ENCODE measurements at places on chromosomes 3 and 15.

DNA sequence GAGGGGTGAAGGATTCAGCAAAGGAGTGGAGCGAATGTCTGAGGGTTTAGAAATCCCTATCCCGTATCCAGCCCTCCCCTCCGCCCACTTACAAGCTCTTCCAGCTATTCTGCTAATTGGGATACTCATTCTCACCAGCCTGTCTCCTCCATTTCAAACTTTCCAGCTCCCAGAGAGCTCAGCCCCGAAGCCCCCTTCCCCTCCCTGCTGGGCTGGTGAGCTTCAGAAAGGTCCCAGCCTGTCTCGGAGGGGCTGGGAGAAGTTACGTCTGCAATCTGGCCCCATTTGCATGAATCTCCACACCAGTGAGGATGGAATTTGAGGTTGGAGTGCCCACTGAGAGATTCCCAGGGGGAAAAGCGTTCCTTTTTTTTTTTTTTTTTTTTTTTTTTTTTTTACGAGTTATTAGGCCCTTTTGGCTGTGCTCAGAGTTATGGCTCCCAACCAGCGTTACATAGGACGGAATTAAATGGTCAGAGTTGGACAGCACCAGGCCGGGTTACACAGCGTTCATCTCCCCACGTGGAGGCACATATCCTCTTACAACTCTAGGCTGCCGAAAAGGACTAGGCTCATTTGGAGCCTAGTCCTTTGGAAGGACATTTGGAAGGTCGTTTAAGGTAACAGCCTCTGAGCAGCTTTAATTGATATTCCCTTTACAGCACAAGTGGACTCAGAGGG lies 34.6 kb downstream of the FGD5 start:
- no peak for DNase-seq

DNA sequence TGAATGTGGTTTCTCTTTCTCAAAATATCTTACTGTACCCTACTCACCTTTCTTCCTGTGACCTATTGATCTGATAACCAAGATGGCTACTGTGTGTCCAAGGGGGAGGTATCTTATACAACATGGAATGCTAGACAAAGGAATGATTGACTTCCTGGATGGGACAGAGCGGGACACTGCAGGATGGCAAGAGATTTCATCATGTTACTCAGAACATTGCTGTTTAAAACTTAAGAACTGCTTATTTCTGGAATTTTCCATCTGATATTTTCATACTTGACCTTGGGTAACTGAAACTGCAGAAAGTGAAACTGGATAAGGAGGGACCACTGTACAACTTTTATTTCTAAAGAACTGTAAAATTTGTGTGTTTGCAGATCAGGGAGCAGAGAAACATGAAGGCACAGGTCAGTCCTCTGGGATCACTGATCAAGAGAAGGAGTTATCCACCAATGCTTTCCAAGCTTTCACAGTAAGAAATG lies 18.5 kb downstream of the CNOT10 start:
- no peak for DNase-seq

- DNase-seq = no peak
Measured at GRCh38 chr3:169131690-169132464, 531.6 kb downstream of the MECOM start.

DNA sequence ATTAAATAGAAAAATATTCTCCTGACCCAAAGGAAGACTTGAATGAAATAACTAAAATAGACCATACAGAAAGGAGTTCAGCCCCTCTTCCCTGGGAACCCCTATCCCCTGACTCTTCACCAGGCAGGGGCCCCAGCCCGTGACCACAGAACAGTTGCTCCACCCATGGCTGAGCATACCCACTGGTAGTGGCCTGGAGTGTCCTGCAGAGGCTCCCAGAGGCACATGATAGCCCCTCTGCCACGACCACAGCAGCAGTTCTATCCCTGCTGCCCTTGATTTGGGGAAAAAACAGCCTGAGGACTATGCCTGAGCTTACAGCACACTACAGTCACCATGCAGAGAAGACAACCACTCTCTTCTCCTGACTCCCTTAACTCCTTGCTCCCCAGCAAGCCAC lies 31.8 kb downstream of the TTC14 start:
- no peak for DNase-seq

DNA sequence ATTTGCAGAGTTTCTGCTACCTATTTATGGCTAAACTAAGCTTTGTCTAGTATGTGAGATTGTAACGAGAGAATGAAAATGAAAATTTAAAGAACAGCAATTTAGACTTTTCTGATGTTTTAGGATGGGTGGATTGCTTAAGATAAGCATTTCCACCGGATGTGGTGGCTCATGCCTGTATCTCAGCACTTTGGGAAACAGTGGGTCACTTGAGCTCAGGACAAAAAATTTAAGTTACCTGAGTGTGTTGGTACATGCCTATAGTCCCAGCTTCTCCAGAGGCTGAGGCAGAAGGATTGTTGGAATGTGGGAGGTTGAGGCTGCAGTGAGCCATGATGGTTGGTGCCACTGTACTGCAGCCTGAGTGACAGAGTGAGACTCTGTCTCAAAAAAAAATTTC lies 3.3 kb downstream of the PPP4R2 start:
- DNase-seq = no peak

DNA sequence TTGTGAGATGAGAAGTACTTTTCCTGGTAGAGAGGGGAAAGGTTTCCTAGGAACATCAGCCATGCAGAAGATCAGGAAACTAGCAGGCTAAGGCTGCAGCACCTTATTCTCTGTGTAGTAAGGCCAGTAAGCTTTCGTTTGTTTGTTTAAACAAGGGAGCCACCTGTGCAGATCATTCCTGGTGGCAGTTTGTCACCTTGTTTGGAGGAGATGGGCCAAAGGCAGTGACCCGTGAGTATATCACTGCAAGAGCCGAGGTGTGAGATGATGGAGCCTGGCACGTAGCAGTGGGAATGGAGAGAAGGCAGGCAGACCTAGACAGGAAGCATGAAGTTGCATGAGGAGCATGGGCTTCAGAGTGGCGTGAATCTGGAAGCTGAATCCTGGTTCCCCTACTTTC lies 19.6 kb downstream of the ATG7 start:
- DNase-seq = no peak

GRCh38 chr15:100651253-100651652 lies 48.9 kb downstream of the ASB7 start:
- DNase-seq = no peak

DNA sequence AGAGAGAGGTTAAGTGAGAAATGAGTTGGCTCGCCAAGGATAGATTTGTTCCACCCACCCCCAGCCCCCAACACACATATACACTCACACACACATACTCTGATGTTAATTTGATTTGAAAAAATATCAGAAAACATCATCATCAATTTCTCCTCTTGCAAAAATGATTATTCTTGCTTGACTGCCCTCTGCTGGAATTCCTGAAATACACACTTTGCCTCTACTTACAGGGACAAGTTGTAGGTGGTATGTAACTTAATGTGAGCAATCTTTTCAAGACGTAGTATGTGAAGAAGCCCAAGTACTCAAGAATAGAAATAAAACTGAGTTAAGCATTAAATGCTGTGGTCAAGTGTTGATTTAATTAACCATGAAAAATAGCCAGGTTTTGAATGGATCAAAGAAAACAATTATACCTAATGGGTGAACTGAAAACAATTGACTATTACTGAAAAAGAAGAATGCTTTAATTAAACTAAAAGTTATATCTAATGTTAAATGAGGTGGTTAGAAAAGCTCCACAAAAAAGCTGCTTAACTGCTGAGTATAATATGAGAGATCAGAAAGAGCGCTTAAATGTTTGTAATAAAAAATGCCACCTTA lies 46.6 kb upstream of the MDFIC2 start:
- peak; percentile 57 for DNase-seq

- no peak for DNase-seq
Measured at GRCh38 chr15:83510001-83510400, 62.9 kb downstream of the SH3GL3 start.

DNA sequence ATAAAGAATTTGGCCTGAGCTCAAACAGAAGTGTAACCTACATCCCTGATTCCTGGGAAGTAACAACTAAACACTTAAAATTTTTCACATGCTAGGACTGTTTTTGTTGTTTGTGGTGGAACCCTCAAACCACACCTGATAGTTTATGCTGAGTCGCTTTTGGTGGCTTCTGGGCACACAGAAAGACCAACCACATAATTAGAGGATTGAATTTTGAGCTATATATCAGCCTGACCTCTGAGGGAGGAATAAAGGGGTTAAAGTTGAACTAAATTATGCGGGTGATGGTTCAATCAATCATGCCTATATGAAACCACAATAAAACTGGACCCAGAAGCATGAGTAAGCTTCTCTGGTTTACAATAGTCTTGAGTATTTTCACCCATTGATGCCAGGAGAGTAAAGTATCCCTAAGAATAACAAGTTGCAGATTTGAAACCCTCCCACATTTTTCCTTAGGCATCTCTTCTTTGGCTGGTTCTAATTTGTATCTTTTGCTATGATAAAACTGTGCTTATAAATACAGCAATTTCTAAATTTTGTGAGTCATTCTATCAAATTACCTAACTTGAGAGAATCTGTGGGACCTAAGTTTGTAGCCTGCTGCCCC lies 1304.5 kb upstream of the GBE1 start:
- DNase-seq = no peak

- no peak for DNase-seq
Measured at GRCh38 chr3:106692624-106693023, 684.6 kb upstream of the CCDC54 start.

DNA sequence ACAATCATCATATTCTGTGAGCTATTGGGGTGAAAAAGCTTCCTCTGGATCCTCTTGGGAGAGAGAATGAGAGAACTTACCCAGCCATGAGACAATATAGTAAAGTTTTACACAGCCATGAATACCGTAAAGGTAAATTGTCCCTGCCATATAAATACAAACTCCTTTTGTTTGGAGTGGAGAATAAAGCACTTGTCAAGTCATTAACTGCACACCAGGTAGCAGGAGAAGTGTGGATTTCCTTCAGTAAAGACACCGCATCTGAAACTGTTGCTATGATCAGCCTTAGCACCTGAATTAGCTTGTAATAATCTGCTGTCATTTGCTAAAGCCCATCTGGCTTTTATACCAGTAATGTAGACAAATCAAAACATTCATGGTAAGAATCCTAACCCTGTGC lies 336.6 kb upstream of the SLCO3A1 start:
- DNase-seq = no peak
